ENCODE measurements at places on chromosomes 11 and 22.

DNA sequence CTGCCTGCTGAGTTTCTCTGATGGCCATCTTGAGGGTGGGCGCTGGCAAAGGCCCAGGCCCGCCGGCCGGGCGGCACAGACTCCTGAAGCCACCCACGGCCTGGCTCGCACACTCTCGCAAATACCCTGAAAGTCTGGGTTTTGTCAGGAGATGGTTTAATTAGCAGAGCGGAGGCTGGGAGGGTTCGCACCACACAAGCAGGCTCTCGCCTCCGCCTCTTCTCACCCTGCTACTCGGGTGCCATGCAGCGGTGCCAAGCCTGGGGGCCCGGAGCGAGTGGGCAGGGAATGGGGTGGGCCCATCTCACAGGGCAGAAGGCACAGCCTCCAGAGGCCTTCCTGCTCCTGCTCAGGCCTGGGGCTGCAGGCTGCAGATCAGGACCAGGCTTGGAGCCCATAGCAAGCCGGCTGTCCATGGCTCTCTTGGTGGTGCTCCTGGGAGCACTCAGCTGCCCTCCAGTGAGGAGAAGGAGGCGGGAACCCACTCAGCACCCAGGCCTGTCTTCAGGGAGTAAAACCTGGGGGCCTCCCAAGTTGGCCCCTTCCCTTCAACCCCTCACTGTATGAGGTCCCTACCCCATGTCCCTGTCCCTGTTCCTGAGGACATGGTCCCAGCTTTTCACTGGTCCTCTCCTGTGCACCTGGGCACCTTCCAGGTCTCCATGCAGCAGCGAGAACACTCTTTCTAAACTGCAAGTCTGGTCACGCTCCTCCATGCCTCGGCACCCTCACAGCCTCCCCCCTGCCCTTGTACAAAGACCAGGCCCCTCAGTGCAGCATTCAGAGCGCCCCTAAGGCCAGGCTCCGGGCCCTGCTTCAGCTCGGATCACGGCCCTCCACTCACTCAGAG lies 62.0 kb downstream of the FLRT1 start:
- no peak for DNase-seq

- DNase-seq, result no peak
These were observed 18.2 kb downstream of the GNB1L start for GRCh38 chr22:19836512-19836911.

DNA sequence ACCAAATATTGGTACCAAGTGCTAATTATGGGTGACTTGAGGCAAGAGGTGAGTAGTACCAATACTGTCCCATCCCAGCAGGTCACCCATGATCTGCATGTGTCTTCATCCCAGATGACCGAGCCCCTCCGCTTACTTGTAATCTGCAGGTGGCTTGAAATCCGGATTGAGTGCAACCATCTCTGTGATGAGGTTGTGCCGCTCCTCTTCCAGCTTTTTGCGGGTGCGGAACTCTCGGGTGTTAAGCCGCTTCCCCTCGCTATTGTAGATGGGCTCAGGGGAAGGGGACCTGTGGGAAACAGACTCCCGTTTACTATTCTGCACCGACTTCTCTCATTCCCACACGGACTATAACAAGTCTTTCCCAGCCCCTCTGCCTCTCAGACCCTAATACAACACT lies 8.2 kb downstream of the SF1 start:
- no peak for DNase-seq

GRCh38 chr11:120546312-120547205 lies 35.0 kb downstream of the GRIK4 start:
- DNase-seq, result peak; percentile 91

- DNase-seq, result peak; percentile 78
These were observed 23.9 kb upstream of the SCGB1A1 start for GRCh38 chr11:62394825-62395538.

DNA sequence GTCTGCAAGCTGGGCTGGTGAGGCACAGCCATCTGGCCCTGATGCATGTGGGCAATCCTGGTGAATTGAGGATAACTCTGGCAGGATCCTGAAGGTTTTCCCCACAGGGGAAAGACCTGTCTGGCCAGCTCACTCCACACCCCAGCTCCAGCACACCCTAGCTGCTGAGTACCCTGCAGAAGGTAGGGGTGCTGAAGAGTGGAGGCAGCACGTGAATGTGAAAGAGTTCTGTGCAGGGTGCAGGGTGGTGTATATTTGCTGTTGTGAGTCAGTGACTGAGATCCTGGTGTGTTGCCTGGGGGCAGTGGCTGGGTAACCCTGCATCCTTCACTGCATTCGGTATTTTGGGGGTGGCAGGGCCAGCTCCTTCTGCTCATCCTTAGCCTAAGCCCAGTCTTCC lies 22.4 kb downstream of the DGAT2 start:
- DNase-seq, result no peak

- no peak for DNase-seq
These were observed 23.5 kb upstream of the OSBPL5 start for GRCh38 chr11:3188496-3189195.

DNA sequence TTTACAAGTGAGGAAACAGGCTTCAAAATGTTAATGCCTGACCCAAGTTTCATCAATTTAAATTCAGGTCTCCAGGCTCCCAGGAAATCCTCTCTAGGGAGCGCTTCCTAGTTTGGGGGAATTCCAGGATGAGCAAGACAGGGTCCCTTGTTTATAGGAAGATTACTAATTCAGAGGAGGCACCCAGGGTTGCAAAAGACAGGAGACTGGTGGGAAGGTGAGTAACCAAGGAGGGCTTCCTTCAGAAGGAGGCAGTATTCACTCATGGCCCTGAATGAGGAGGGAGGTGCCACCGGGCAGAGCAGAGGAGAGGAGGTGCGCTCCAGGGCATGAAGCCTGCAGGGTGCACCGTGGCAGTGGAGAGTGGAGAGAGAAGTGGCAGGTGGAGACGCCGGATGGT lies 1.6 kb downstream of the TMEM132A start:
- no peak for DNase-seq

GRCh38 chr11:2752204-2752770 lies 52.5 kb upstream of the KCNQ1OT1 start:
- DNase-seq, result peak; percentile 41

DNA sequence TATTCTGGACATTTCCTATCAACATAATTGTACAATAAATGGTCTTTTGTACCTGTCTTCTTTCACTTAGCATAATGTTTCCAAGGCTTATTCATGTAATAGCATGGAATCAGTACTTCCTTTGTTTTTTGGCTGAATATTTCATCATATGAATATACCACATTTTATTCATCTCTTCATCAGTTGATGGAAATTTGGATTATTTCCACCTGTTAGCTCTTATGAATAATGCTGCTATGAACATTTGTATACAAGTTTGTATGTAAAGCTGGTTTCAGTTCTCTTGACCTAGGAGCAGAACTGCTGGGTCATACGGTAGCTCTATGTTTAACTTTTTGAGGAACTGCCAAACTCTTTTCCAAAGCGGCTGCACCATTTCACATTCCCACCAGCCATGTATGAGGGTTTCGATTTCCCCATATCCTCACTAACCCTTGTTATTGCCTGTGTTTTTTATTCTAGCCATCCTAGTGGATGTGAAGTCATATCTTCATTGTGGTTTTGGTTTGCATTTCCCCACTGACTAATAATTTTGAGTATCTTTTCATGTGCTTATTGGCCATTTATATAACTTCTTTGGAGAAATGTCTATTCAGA lies 20.9 kb downstream of the EXT2 start:
- no peak for DNase-seq

GRCh38 chr11:64235437-64236161 lies 1.2 kb downstream of the VEGFB start:
- no peak for DNase-seq

- DNase-seq, result peak; percentile 52
These were observed at the start of gene PKNOX2 for GRCh38 chr11:125164422-125165110. TSS of gene PKNOX2 (plus strand) at chr11:125164751. CDS start at chr11:125351306, 186,555 bp downstream.

All from astrocyte of the cerebellum (primary cell).